ENCODE measurements at places on chromosomes 16 and 17.

- no peaks in the 10 kb centered on the region for H3K36me3 ChIP-seq
- peaks cover 20% of the 10 kb centered on the region for H3K27me3 ChIP-seq
- peaks cover 29% of the 10 kb centered on the region for H3K4me1 ChIP-seq
- no peak overlapping the region for H3K27ac ChIP-seq
- DNase-seq: no peak
These were observed 3.1 kb downstream of the NPW start for GRCh38 chr16:2022723-2023091.

DNA sequence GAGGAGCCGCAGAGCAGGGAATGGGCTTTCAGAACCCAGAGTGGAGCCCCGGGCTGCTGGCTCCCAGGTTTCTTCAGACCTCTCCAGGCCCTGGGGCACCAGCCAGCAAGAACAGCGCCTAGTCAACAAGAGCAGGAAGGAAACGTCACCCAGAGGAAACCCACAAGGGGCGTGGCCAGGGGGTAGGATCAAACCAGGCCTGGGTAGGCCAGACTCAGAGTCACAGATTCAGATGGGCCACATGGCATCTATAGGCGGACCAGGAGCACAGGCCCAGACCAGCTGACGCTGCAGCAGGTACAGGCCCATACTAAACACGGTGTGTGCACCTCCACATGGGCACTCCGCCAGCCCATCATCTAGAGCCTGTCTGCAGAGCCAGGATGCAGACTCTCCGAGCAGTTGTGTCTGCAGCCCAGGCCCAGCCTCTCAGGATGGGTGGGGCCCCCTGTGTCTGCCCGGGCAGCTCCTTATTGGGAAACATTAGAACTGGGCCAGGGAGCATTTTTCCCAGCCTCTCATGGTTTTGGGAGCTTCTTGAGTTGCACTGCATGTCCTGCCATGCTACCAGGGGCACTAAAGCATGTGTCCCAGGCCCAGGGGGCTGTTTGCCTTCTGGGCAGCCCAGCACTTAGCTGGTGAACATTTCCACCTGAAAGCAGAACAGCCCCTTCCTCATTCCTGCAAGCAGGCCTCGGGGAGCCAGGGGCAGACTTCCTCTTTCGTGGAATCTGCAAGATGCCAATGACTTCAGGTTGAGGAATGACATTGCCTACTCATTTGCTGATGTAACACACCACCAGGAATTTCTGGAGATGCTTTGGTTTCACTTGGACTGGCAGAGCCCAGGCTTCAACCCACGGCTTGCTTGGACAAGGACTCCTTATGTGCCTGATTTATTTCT, at the start of gene NLRP1:
Gene NLRP1, minus strand, starts transcription at position 127 of the 904 bp plus-strand sequence. CDS start 552 bp downstream, outside the sequence.
- peak within 1 kb of the TSS; percentile 66 for H3K4me3 ChIP-seq
- H3K4me1 ChIP-seq: peaks cover 57% of the 10 kb centered on the region
- H3K36me3 ChIP-seq: peaks cover 14% of the 10 kb centered on the region
- H3K27ac ChIP-seq: peak within 1 kb of the TSS; percentile 87

DNA sequence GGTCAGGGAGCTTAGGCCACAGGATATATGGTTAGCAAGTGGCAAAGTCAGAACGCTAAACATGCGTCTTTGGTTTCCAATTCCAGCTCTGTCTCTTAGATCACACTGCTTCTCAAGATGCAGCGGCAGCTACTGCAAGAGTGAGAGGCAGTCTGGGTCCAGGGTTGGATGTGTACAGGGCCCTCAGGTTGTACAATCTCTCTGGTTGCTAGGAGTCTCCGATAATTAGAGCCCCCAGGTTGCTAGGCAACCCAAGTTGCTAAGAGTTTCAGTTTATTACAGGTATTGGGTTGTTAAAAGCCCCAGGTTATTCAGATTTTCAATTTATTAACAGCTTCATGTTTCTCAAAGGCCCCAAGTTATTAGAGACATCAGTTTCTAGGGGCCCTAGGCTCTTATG, 15.5 kb upstream of the SPACA3 start:
- H3K4me1 ChIP-seq: no peaks in the 10 kb centered on the region
- H3K27ac ChIP-seq: no peak overlapping the region
- DNase-seq: no peak
- no peaks in the 10 kb centered on the region for H3K27me3 ChIP-seq
- no peak overlapping the region for H3K4me3 ChIP-seq

- no peak for DNase-seq
- peaks cover 21% of the 10 kb centered on the region for H3K4me1 ChIP-seq
- no peak overlapping the region for H3K4me3 ChIP-seq
- H3K27me3 ChIP-seq: no peaks in the 10 kb centered on the region
- no peak overlapping the region for H3K27ac ChIP-seq
These were observed 2.7 kb downstream of the GDPD3 start for GRCh38 chr16:30110661-30111060.

GRCh38 chr16:86557587-86557986, 2.6 kb upstream of the MTHFSD start:
- no peaks in the 10 kb centered on the region for H3K36me3 ChIP-seq
- peaks cover 6% of the 10 kb centered on the region for H3K4me1 ChIP-seq
- H3K4me3 ChIP-seq: no peak overlapping the region
- no peak overlapping the region for H3K27ac ChIP-seq
- no peak for DNase-seq

- DNase-seq: no peak
- no peak overlapping the region for H3K4me3 ChIP-seq
- H3K27ac ChIP-seq: no peak overlapping the region
- no peaks in the 10 kb centered on the region for H3K27me3 ChIP-seq
These were observed 21.9 kb downstream of the LITAFD start for GRCh38 chr16:8904018-8904430.

DNA sequence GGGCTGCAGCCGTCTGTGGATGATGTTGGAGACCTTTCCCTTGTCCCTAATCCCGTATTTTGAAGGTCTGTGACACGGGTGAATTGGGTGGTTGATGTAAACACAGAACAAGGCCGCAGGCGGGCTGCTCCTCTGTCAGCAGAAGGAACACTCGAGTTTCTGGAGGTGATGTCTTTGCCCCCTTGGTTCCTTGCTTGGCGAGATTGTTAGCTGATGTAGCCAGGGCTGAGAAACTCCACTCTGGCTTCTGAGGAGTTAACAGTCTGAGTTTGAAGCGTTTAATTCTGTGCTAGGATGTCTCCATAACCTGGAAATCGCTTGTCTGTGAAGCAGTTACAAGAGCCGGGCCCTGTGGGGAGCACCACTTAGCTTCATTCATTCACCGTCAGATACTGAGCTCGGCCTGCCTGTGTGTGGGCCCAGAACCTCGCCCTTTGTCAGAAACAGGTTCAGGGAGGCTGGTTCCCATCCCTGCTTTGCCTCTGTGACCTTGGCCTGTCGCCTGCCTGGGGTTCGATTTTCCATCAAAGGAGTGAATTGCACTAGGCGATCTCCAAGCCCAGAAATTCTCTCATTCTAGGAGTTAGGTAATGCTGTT, 1.3 kb downstream of the MAPK8IP3 start:
- no peaks in the 10 kb centered on the region for H3K27me3 ChIP-seq
- peak overlapping the region; percentile 88 for H3K4me3 ChIP-seq
- no peak for DNase-seq
- H3K27ac ChIP-seq: peak overlapping the region; percentile 60
- H3K4me1 ChIP-seq: peaks cover 21% of the 10 kb centered on the region

GRCh38 chr17:77426676-77427386, 286.1 kb downstream of the SEC14L1 start:
- H3K4me3 ChIP-seq: no peak overlapping the region
- no peak for DNase-seq
- peak overlapping the region; percentile 53 for H3K27ac ChIP-seq
- no peaks in the 10 kb centered on the region for H3K27me3 ChIP-seq
- H3K36me3 ChIP-seq: peaks cover 8% of the 10 kb centered on the region

DNA sequence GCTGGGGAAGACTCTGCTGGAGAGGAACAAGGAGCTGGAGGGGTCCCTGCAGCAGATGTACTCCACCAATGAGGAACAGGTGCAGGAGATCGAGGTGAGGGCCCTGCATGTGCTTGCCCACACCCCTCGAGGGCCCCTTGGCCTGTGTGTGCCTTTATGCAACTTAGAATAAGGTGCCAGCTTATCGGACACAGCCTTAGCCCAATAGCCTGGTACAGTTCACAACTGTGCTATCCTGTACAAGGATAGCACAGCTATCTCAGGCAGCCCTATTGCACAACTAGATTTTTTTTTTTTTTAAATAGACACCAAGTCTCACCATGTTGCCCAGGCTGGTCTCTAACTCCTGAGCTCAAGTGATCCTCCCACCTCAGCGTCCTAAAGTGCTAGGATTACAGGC, 12.1 kb downstream of the CDR2L start:
- H3K4me3 ChIP-seq: no peak overlapping the region
- H3K27ac ChIP-seq: no peak overlapping the region
- no peaks in the 10 kb centered on the region for H3K36me3 ChIP-seq

DNA sequence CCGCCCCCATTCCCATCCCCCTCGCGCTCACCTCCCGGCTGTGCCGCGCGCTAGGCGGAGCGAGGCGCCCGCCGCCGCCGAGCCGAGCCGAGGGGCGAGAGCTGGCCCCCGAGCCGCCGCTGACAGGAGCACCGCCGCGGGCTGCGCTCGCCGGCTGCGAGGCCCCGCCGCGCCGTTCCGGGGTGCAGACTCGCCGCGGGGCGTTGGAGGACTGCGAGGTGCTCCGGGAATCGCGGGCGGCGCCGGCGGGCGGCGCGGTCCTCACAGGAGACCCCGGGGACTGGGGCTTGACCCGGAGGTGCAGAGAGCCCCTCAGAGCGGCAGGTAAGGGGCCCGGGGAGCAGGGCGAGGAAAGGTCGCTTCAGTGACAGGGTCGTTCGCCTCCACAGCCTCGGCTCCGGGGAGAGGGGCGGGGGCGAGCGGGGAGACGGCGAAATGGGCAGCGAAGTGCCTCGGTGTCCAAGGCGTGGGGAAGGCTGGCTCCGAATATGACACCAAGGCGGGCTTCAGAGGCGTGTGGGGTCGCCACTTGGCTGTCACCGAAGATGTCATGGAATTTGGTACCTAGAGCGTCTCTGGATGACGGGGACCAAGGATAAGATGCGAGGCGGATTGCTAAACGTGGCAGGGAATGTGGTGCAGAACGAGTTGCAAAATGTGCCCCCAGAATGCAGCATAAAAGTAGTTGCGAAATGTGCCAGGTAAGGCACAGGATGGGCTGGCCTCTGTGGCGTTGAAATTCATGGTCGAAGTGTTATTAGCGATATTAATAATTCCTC, 580 bp downstream of the TANC2 start:
- peak overlapping the region; percentile 64 for H3K27ac ChIP-seq
- DNase-seq: no peak
- H3K36me3 ChIP-seq: no peaks in the 10 kb centered on the region
- H3K27me3 ChIP-seq: no peaks in the 10 kb centered on the region

GRCh38 chr17:73349138-73349537, 37.3 kb upstream of the CDC42EP4 start:
- DNase-seq: no peak
- no peak overlapping the region for H3K27ac ChIP-seq
- H3K4me1 ChIP-seq: no peaks in the 10 kb centered on the region
- no peaks in the 10 kb centered on the region for H3K27me3 ChIP-seq

- no peak overlapping the region for H3K4me3 ChIP-seq
- no peak overlapping the region for H3K27ac ChIP-seq
- H3K36me3 ChIP-seq: no peaks in the 10 kb centered on the region
- DNase-seq: no peak
- H3K27me3 ChIP-seq: peaks cover 4% of the 10 kb centered on the region
- no peaks in the 10 kb centered on the region for H3K4me1 ChIP-seq
These were observed 24.6 kb upstream of the LRRC75A start for GRCh38 chr17:16516594-16517051.

DNA sequence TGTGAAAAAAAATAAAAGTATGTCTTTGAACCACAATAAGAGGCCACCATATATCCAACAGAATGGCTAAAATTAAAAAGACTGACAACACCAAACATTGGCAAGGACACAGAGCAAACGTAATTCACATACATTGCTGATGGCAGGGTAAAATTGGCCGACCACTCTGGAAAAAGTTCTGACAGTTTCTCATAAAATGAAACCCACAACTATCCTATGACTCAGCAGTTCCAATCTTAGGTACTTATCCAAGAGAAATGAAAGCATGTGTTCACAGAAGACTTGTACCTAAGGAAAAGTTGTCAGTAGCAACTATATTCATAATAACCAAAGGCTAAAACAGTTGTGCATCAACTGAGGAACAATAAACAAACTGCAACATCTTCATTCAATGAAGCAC, 357.3 kb upstream of the XYLT1 start:
- no peak overlapping the region for H3K27ac ChIP-seq
- no peak for DNase-seq
- H3K4me3 ChIP-seq: no peak overlapping the region

DNA sequence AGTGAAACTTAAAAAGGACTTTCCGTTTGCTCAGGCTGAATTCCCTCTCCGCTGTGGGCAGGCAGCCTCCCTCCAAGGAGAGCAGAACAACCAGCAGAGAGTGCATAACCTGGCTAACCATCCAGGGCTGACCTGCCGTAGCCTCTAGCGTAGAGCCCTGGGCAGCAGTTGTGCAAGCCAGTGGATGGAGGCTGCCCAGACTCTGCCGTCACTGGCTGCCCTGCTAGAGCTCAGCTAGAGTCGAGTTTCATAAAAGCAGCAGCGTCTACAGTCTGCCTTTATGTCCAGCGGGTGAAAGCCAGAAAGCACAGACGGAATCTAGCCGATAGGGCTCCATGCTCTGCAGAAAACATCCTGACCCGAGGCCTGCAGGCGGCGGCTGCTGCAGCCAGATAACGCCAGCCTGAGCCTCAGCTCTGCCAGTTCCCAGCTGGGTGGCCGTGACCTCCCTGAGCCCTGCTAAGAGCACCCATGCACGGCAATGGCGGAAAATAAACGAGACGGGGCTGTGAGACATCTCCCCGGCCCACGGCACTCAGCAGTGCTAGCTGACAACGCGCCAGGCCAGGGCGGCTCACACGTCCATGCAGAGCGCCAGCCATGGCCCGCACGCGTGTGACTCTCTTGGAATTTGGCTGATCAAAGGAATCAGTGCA, 231.3 kb downstream of the ENGASE start:
- no peak overlapping the region for H3K27ac ChIP-seq
- H3K4me3 ChIP-seq: no peak overlapping the region
- H3K36me3 ChIP-seq: no peaks in the 10 kb centered on the region

DNA sequence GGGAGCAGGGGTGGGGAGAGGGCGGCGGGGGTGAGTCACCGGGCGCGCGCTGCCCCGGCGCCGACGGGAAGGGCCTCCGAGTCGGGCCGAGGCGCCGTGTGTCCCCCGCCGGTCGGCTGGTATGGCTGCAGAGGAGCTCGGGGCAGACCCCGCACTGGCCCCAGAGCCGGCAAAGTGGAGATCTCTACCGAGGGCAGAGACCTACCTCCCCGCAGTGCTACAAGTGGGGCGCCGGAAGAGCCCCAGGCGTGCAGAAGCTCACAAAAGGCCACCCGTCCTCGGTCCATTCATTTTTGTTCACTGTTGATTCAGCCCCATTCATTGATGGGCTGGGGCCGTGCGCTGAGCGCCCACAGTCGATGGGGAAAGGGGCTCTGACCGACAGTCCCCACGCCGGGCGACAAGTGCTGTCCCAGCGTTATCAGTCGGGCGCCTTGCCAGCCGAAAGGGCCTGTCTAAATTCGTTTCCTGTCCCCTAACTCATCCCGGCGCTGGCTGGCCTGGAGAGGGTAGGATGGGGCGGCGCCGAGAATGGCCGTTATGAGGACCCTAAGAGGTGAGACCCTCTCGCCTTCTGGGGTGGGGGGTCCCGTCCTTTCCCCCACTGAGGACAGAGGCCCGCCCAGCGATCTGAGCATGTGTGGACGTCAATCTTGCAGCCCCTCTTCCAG, 709 bp upstream of the ENO3 start:
- H3K4me1 ChIP-seq: peaks cover 35% of the 10 kb centered on the region
- H3K27ac ChIP-seq: peak overlapping the region; percentile 94
- peak overlapping the region; percentile 11 for H3K4me3 ChIP-seq
- no peaks in the 10 kb centered on the region for H3K27me3 ChIP-seq
